ENCODE measurements at places on chromosomes 5 and 9. TPM values are rescaled to one million over a fixed set of nuclear protein-coding genes. Genes with fewer than 3 reads are reported as not detected.

DNA sequence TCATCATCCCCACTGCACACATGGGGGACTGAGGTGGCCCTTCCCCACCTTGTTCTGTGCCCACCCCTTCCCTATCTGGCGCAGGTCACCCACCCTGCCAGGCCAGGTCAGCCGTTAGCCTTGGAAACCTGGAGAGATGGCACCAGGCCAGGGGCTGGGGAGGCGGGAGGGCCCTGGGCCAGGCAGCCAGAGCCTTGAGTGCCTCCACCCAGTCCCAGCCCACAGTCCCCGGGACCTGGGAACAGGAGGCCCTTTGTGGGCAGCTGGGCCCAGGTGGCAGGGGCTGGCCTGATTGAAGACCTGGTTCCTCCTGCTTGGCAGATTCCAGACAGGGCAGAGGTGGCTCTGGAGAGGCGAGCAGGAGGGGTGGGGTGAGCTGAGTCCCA is 70.6 kb downstream of the LRSAM1 start:
- peak overlapping the region; percentile 83 for H3K27ac ChIP-seq
- no peaks in the 10 kb centered on the region for H3K36me3 ChIP-seq
- DNase-seq, result no peak

DNA sequence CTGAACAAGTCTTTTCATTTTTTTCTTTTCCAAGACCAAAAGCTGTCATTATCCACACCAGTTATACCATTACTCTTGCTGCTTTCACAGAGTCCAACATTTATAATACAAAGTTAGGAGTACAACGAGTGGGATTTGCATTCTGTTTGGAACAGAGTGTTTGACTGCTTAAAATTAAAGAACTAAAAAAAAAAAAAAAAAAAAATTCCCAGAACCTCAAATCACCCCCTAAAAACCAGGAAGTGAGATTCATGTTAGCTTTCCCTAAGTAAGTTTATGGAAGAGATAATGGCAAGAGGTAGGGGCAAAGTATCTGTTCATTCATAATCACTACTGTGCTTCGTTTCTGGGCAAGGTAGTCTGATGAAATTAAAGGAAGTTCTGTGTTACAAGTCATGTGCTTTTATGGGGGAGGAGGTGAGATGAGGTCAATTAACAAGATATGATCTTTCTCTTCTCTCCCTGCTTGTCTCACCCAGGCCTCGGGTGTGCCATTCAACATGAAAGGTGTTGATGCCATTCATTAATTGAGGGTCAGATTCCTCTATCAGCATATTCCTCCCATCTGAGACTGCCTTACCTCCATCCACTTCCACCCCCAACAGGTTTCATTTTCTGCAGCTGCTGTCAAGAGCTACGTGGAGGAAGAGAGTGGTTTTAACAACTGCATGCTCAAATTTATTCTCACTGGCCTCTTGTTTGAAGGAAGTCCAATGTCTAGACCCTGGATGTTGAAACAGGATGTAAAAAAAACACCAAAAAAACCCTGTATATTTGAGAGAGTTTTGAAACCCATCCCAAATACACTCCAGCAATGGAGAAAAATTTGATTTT is 58.1 kb downstream of the MARCHF3 start:
- no peak overlapping the region for H3K4me3 ChIP-seq
- DNase-seq, result no peak
- no peak overlapping the region for H3K27ac ChIP-seq
- no peaks in the 10 kb centered on the region for H3K4me1 ChIP-seq

GRCh38 chr5:139884144-139884543 is 88.5 kb downstream of the PSD2 start:
- no peaks in the 10 kb centered on the region for H3K36me3 ChIP-seq
- no peaks in the 10 kb centered on the region for H3K4me1 ChIP-seq
- no peak overlapping the region for H3K27ac ChIP-seq
- no peak for DNase-seq

DNA sequence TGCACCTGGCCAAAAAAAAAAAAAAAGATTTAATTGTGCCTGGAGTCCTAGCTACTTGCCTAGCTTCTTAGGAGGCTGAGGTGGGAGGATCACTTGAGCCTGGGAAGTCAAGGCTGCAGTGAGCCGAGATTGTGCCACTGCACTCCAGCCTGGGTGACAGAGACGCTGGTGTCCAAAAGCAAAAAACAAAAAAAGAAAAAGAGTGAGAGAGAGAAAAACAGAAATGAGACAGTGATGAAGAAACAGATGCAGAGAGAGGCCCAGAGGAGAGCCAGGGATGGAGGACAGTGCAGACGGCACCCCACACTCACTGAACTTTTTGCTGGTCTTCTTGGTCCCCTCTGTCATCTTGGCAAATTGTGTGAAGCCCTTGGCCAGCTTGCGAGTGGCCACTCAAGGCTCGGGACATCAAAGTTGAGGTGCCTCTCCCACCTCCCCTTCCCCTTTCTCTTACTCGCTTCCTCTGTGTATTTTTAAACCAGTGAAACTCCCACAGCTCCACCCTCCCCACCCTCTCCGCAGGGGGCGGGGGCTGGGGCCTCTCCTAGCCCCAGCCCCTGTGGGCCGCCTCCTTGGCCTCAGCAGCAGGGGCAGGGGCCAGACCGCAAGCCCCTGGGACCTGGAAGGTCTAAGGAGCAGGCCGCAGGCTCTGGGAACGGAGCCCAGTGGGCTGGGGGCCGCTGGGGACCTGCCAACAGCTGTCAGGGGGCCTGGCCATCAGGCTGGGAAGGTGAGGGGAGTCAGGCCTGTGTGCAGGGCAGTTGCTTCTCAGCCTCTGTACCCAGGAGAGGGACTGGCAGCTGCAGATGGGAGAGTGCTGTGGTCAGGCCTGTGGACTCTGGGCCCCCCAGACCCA is at the start of gene SH2D3C:
SH2D3C (minus strand) TSS at position 387 of the 856 bp plus-strand sequence; CDS start at position 348, 39 bp downstream.
- H3K4me3 ChIP-seq, result no peak within 1 kb of the TSS
- peak within 1 kb of the TSS; percentile 58 for H3K27ac ChIP-seq
- DNase-seq, result peak; percentile 64
- no peaks in the 10 kb centered on the region for H3K4me1 ChIP-seq

- no peaks in the 10 kb centered on the region for H3K36me3 ChIP-seq
- no peak overlapping the region for H3K4me3 ChIP-seq
- H3K27ac ChIP-seq, result no peak overlapping the region
- H3K27me3 ChIP-seq, result no peaks in the 10 kb centered on the region
- no peaks in the 10 kb centered on the region for H3K4me1 ChIP-seq
- DNase-seq, result peak; percentile 9
Measured at GRCh38 chr5:132056610-132057497, 3.6 kb upstream of the IL3 start.

DNA sequence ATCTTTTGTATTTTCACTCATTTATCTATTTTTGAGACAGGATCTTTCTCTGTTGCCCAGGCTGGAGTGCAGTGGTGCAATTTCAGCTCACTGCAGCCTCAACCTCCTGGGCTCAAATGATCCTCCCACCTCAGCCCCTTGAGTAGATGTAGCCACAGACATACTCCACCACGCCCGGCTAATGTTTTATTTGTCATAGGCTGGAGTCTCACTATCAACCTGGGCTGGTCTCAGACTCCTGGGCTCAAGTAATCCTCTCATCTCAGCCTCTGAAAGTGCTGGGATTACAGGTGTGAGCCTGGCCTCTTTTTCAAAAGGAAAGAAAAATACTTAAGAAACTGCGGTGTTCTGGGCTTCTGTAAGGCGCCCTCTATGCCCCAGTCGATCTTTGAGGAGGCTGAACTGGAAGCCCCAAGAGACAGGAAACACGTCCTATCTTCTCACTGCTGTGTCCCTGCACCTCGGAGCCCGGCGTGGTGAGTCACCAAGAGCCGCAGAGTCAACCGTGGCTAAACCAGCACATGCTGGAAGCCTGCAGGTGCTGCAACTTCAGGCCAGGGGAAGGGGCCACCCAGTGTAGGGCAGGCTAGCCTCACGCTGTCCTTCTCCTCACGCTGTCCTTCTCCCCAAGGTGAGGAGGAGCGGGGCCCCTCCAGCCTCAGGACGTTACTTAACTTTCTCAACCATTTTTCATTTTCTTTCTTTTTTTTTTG is 15.2 kb upstream of the LHX3 start:
- H3K4me1 ChIP-seq, result no peaks in the 10 kb centered on the region
- DNase-seq, result no peak
- no peak overlapping the region for H3K4me3 ChIP-seq
- H3K36me3 ChIP-seq, result peaks cover 7% of the 10 kb centered on the region
- no peak overlapping the region for H3K27ac ChIP-seq

DNA sequence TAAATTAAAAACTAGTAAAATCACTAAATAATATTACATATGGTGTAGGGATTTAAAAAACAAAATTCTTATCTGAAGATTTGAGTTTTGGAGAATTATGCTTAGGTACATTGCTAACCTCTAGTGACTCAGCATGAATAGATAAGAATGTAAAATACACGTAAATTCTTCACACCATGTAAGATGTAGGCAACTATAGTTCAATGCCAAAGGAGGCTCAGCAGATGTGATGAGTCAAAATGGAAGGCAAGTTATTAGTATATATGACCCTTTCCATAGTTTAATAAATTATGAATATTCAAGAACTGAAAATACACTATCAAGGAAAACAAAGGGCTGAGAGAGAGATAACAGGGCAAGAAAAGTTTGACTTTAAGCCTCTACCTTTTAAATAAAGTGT is 79.0 kb downstream of the MRPS30 start:
- no peaks in the 10 kb centered on the region for H3K27me3 ChIP-seq
- H3K4me1 ChIP-seq, result no peaks in the 10 kb centered on the region
- DNase-seq, result no peak
- no peaks in the 10 kb centered on the region for H3K36me3 ChIP-seq
- no peak overlapping the region for H3K27ac ChIP-seq

DNA sequence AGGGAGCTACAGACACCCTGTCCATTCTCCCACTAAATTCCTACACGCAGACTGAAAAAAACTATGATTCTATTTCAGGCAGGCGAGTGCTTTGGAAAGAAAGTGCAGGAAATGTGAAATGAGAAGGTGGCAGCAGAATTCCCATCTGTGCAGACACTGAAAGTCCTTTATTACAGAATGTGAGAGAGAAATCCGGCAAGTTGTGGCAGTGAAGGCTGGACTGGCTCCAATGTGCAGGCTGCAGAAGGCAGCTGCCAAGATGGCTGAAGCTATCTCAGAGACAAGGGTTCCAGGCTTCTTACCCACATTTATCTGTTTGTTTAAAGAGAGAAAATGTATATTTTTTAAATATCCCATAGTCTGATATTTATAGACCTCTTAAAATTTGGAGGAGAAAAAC is 161.8 kb upstream of the VLDLR start:
- H3K36me3 ChIP-seq, result no peaks in the 10 kb centered on the region
- no peak overlapping the region for H3K27ac ChIP-seq
- H3K4me3 ChIP-seq, result no peak overlapping the region
- H3K4me1 ChIP-seq, result no peaks in the 10 kb centered on the region
- no peaks in the 10 kb centered on the region for H3K27me3 ChIP-seq
- no peak for DNase-seq

DNA sequence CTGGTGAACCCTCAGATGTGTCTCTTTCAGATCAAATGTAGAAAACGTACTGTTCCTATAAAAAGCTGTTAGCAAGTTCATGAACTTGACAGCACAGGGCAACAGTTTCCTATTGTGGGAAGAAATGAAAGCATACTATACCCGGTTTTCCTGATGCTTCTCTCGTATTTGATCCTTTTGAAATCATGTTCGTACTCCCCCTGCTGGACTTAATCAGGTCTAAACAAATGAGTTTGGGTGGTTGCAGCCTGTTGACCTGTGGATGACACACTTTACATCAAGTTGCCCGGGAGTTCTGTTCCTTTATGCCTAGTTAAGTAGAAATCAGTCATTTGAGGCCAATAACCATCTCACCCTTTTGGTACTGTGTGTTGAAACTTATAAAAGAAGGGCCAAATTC is 1992.3 kb downstream of the MAT2B start:
- no peaks in the 10 kb centered on the region for H3K4me1 ChIP-seq
- no peak overlapping the region for H3K4me3 ChIP-seq
- H3K36me3 ChIP-seq, result no peaks in the 10 kb centered on the region
- DNase-seq, result no peak
- no peak overlapping the region for H3K27ac ChIP-seq

DNA sequence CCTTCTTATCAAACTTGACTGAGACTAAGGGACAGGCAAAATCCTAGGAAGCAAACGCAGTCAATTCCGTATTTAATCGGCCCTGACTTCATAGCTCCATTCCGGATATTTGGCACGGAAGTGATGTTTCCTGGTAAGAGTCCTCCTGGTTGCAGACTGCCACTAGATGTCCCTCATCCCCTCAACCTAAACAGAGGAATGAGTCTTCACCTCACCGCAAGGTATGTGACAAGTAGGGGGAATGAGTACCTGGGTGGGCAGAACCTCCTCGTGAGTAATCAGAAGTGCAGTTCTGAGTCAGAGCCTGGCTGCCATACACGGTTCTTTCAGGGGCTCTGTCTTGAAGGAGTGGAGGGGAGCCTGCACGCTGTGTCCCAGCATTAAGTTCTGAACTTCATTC is 173.6 kb downstream of the MUSK start:
- no peak overlapping the region for H3K4me3 ChIP-seq
- H3K27ac ChIP-seq, result no peak overlapping the region
- no peak for DNase-seq
- H3K27me3 ChIP-seq, result no peaks in the 10 kb centered on the region
- H3K36me3 ChIP-seq, result no peaks in the 10 kb centered on the region

DNA sequence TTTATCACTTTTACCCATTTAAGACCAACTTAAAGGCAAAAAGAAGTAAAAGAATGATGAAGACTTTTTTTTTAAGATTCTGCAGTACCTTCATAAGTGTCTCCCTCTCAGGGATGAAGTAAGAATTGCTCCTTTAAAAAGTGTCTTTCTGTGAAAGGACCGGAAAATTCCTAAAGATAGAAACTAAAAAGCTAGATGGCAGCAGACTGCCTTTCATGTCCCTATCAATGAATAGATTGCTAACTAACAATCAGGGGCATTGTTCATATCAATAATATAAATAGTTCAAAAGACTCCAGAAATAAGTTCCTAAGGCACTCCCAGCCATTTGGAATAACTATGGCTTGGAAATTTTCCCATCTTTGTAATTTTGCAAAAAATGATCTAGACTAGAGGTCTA is 558.0 kb downstream of the PDE4D start:
- no peaks in the 10 kb centered on the region for H3K27me3 ChIP-seq
- DNase-seq, result no peak
- H3K36me3 ChIP-seq, result no peaks in the 10 kb centered on the region
- no peaks in the 10 kb centered on the region for H3K4me1 ChIP-seq
- H3K27ac ChIP-seq, result no peak overlapping the region
- H3K4me3 ChIP-seq, result no peak overlapping the region

DNA sequence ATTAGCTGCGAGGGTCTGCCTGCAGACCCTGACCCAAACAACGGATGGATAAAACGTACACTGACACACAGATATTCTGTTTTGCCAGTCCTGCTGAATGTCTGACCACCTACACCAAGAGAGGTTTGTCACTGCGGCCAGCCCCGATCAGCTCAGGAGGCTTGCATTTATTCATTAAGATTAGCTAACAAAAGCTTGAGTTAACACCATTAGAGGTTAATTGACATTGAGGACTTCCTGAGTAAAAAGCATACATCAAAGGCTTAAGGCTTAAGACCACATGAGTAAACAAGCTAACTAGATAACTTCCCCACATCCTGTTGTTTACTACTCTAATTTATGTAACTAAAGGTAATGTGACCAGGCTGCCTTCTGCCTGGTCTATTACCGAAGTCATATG is 198.1 kb upstream of the TRPC7 start:
- H3K4me1 ChIP-seq, result no peaks in the 10 kb centered on the region
- H3K27ac ChIP-seq, result no peak overlapping the region
- H3K27me3 ChIP-seq, result no peaks in the 10 kb centered on the region
- H3K36me3 ChIP-seq, result no peaks in the 10 kb centered on the region

GRCh38 chr5:73431204-73431851 is 17.2 kb downstream of the FOXD1 start:
- H3K27me3 ChIP-seq, result peaks cover 9% of the 10 kb centered on the region
- H3K27ac ChIP-seq, result no peak overlapping the region
- H3K4me3 ChIP-seq, result no peak overlapping the region
- H3K36me3 ChIP-seq, result no peaks in the 10 kb centered on the region

The SIT1 gene
- not detected for total RNA-seq

The ASPN gene
- total RNA-seq, result 8.4 TPM

The LCN9 gene
- not detected for total RNA-seq

The MSANTD3 gene
- total RNA-seq, result 25.1 TPM

The MPDZ gene
- 29.3 TPM for total RNA-seq

The TMC1 gene
- total RNA-seq, result not detected

The IFNA4 gene
- not detected for total RNA-seq

The IFNA13 gene
- not detected for total RNA-seq

Data from right lobe of liver (tissue), 6 donors.